NCI-H2171 (cell line): ENCODE measurements at places on chromosomes 4 and X.

DNA sequence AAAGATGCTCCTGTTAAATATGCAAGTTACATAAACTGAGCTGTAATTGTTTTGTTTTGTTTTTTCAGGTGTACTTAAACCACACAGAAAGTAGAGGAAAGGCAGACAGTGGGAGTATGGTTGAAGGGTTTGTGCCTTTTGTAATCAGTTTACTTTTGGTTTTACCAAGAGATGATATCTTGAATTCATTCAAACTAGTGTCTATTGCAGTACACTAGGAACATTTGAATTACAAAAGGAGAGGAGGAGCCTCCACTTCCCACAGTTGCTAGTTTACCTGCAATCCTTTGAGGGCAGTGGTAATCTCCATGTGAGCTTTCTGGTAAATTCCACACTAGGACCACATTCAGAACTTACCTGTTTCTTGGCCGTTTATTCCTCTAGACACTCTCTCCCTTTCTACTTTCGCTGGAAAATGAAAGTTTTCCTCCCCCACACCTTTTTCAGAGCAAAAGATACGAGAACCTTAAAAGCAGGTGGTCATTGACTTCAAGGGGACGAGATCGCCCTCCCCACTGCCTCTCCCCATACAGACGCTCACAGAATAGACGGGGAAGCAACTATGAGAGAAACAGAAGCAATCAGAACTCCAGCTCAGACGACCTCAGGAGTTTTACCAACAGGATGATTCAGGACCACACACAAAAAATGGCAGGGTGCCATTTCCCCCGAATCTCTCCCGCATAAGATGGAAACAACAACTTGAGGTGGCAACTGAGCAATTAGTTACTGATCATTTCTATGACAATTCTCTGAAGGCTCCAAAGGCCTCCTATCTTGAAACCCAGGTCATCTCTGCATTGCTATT lies 3.3 kb downstream of the RBM47 start:
- DNase-seq = no peak

- no peak for DNase-seq
Observed at GRCh38 chr4:58507079-58507478, 1396.9 kb upstream of the IGFBP7 start.

- no peak for DNase-seq
Observed at GRCh38 chr4:24890561-24891126, 22.2 kb downstream of the CCDC149 start.

- no peak for DNase-seq
Observed at GRCh38 chr4:137394018-137394417, 138.3 kb downstream of the PCDH18 start.

- DNase-seq = no peak
Observed at GRCh38 chrX:101078716-101079598, at the start of gene TMEM35A. TSS of gene TMEM35A (plus strand) at chrX:101078879. CDS start at chrX:101079003, 124 bp downstream.

GRCh38 chr4:151692821-151693673 lies 67.8 kb downstream of the GATB start:
- no peak for DNase-seq

GRCh38 chr4:141130947-141131605 lies 2.2 kb downstream of the RNF150 start:
- DNase-seq = no peak

DNA sequence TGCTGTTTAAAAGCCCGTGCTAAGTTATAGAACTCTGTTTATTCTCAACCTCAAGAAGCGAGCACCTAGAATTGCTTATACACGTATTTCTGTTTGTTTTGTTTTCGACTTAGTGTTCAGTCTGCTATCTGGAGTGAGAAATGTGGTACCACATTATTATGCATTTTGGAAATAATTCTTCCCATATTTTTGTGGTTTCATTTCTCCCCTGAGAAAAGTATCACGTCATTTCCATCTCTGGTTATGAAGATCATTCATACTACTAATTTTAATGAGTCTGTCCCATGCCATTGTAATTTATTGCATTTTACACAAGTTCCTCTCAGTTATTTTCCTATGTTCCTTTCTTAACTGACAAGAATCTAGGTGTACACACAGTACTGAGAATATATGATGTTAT lies 186.0 kb downstream of the DCHS2 start:
- no peak for DNase-seq

DNA sequence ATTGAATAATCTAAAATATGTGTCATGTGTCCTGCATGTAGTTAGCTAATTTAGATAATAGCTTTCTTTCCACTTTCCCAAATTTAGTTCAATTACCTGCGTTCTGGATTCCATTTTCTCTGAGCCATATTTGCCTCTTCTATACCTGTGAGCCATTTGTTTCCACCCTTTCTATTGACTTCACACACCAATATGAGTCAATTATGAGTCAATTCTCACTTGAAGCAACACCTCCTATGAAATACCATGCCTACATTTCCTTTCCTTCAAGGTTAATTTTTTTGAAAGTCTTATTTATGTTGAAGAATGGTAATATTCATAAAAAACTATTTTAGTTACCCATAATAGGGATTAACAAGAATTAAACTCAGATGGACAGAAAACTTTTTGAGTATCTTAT lies 25.8 kb downstream of the NPY2R start:
- no peak for DNase-seq

DNA sequence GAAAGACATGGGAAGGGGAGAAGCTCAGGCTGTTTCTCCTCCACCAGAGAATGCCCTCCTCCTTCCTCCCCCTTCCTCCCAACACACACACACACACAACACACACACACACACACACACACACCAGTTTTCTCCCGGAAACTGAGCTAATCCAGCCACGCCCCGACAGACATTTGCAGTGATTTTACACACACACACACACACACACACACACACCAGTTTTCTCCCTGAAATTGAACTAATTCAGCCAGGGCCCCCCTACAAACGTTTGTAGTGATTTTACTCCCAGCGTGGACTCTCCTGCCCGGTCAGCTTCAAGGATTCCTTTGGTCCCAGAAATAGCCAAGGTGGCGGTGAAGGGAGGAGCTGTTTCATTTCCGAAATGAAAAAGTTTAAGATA lies 32.9 kb upstream of the STX18 start:
- peak; percentile 2 for DNase-seq

DNA sequence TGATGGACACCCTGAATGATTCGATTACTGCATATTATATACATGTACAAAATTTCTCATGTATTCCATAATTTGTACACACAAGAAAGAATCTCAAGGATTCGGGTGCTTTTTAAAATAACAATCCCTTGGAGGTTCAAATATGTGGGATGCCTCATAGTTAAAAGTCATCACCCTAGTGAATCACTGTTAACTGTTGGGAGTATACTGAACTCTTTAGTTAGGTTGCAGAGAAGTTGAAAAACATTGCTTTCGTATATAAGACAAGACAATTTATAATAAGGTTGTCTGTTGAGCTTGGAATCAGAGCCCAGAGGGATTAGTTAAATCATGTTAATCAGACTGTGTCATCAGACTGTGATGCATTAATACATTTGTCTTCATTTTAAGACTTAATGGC lies 15.6 kb downstream of the DCK start:
- DNase-seq = no peak

DNA sequence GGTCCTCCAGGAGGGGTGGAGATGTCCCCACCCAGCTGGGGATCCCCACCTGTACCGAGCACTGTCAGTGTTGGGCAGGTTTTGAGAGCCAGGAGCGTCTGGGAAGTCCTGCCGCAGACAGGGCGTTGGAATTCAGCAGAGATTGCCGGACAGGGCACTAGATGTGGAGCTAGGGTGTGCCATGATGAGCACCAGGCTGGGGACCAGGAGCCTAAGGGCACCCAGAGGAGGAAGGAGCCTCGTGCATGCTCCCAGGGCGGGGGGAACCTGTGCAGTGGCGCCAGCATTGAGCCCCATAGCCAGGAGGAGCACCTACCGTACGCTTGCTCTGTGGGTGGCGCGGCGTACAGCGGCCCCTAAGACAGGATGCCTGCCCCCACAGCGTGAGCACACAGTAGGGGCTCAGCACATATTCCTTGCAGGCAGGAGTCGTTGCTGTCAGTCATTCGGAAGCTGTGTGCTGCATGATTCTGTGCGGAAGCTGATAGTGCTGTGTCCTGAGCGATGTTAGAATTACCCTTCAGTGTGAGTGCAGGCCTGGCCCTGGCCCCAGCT lies 18.8 kb upstream of the TADA2B start:
- no peak for DNase-seq

GRCh38 chr4:126544276-126544675 lies 1088.5 kb upstream of the INTU start:
- DNase-seq = no peak

DNA sequence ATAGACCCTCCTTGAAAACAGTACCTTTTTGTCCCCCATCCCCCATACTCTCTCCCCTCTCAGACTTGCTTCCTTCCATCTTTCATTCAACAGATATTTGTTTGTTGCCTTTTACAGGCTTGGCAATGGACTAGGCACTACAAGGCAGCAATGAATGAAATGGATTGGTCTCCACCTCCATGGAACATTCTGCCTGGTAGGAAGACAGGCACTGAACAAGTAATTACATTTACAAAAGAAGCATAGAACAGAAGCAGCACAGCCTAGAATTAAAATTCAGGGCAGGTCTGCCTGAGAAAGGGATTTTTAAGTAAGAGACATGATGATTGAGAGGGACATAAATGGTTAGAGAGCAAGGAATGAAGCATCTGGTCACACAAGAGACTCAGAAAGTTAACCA lies 346.1 kb downstream of the GRXCR1 start:
- DNase-seq = no peak

DNA sequence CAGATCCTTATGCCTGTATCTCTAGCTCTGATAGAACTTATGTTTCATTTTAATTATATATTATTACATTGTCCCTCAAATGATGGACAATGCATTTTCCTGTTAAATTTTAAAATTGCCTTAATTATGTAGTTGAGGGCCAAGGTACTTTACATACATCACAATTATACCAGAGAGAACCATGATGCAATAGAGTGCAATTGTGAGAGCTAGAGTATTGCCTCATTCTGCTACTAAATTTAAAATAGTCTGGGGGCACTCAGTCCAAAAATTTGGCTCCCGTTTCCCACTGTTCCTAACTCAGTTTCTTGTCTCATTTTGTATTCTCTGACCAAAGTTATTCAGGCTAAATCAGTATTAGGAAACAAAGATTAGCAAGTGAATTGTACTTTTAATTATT lies 378.5 kb upstream of the ZFP42 start:
- no peak for DNase-seq

DNA sequence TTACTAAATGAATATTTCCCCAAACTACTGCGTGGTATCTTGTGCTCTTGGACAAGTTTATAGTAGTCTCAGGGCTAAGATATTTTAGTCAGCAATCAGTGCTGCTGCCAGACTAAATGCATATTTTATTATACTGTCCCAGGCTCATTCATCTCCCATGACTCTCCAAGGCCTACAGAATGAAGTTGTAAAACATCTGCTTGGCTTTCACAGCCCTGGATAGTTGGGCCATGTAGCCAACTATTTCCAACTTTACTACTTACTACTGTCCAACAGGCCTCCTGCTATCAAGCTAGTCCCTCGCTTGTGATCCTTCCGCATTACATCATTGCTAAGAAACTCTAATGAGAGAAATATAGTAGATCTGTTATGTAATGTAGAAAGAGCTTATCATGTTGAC lies 31.4 kb downstream of the MAGEB16 start:
- DNase-seq = no peak

DNA sequence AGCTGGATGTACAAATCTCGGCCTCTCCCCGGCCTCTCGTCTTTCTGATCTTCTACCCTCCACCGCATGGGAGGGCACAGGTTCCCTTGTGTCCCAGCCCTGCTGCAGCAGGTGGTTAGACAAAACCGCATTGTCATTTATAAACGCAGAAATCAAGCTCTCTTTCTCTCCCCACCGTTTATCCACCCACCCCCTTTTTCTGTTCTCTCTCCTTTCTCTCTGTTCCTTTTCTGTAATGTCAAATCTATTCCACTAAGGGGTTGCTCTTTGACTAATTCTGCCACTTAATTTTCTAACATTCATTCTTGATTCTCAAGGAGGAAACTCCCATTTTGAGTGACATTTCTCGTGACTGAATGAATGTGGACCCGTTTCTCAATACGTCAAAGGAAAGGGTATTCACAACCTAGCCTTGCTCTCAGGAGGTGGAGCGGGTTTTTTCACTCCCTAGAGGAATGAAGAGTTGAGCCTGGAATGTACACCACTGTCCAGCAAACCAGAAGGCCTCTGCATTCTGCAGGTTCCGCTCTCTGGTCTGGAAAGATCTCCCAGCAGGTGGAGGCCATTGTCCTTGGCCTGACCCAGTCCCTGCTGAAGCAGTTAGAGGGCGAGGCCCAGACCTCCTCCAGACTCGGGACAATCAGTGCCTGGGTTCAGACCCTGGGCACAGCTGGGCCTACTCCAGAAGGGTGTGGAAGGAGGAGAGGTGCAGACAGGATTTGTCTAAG lies 70.9 kb upstream of the ENPP6 start:
- no peak for DNase-seq

DNA sequence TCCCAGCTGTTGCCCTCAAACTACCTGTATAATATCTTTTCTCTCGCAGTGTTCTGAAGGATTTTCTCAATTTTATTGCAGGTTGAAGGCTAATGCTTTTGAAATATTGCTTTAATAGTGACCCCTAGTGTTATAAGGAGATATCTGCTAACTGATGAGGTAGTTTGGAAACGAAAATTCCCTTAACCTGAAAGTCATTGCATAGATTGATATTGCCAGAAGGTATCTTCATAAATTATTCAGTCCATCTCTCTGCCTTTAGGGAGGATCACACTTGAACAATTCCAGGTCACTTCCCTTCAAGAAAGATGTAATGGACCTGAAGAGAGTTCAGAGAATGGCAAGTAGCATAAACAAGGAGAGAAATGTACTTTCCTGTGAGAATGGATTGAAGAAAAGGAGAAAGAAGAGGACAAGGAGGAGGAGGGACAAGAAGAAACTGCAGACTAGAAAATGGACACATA lies 44.1 kb downstream of the TIGD4 start:
- no peak for DNase-seq

- DNase-seq = no peak
Observed at GRCh38 chrX:70480660-70481018, 36.0 kb downstream of the DLG3 start.

- no peak for DNase-seq
Observed at GRCh38 chr4:102321260-102321995, 23.9 kb downstream of the SLC39A8 start.
